Hypothalamus (tissue), 51 donors: ENCODE measurements at places on chromosomes 4 and X.

GRCh38 chr4:91485415-91485814 lies 818.4 kb upstream of the GRID2 start:
- DNase-seq: no peak

DNA sequence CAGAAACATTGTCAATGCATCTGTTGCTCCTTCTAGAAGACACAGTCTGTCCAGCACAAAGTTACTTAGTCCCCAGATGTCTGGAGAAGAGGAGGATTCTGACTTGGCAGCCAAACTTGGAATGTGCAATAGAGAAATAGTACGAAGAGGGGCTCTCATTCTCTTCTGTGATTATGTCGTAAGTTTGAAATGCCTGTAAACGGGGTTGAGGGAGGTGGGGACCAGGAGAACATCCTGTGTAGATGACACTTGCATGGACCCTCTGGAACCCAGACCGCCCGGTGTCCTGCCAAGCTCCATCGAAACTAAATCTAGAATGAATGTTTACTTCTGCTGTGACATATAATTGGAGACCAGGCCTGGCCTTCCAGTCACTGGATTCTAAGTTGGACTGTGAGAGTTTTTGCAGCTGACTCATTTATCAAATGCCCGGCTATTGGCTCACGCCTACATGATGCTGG lies 45.0 kb upstream of the MSANTD1 start:
- no peak for DNase-seq

GRCh38 chrX:57901466-57901865 lies 8.8 kb downstream of the ZXDA start:
- no peak for DNase-seq

DNA sequence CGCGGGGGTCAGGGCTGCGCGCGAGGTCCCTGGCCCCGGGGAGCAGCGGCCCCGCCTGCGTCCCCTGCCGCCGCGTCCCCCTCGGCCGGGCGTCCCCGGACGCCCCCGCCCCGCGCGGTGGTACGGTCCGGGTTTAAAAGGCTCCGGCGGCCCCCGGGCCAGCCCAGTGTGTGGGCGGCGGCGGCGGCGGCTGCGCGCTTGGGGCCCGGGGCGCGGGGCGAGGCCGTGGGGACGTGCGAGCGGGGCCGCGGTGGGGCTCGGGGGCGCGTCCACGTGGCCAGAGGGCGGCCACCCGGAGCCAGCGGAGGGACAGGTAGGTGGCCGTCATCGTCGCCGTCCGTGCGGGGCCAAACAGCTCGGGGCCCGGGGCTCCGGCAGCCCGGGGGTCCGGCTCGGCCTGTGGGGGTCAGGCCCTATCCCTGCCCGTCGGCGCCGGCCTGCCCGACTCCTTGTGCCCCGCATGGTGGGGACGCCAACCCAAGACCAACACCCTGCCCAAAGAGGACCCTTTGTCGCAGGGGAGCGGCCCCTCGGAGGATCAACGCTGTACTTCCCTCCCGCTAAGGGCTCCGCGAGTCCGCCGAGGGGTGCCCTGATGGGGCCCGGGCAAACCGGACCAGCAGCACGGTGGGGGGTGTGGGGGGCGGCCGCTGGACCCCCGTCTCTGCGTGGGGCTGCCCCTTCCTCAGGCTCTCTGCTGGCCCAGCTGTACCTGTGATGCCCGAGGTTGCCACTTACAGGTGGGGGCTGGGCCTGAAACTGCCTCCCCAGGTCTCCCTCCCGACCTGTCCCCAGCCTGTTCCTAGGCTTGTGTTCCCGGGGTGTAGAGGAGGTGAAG lies at the start of gene PLXNA3:
TSS of gene PLXNA3 (plus strand) at position 166 of the 838 bp plus-strand sequence. CDS start 1,903 bp downstream, outside the sequence.
- no peak for DNase-seq

DNA sequence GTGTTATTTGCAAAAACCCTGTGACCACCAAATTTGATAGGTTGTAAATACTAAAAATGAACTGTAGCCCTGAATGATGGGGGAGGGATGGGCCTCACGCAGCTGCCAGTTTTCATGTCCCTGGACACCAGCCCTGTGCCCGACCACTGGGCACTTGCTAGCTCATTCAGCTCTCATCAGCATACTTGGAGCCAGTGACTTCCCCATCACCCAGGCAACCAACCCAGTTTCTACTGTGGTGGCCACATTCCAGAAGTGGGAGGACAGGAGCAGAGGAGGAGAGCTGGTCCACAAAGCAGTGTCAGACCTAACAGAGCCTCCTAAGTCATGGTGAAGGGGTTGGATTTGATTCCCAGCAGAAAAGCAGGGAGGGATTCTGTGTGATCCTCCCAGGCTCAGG lies 128.2 kb downstream of the CPEB2 start:
- DNase-seq: peak; percentile 27

GRCh38 chrX:116142976-116143375 lies 27.6 kb upstream of the AGTR2 start:
- no peak for DNase-seq

GRCh38 chrX:57565198-57565597 lies 26.6 kb upstream of the ZXDB start:
- no peak for DNase-seq

DNA sequence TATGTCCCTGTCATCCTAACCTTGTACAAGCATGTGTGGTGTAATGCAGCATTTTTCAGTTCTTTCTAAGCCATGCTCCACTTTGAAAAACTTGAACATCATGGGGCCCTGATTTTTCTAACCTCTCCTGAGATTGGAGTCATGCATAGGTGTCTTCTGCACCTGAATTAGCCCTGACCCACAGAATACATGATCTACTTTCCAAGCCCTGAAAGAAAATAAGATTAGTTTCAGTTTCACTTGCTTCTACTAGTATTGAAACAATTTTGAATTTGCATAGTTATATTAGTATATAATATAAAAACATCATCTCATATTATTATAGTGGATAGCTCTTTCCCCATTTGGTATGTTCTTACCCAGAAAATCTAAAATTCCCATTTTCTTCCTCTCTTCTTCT lies 178.2 kb downstream of the HS3ST1 start:
- no peak for DNase-seq

DNA sequence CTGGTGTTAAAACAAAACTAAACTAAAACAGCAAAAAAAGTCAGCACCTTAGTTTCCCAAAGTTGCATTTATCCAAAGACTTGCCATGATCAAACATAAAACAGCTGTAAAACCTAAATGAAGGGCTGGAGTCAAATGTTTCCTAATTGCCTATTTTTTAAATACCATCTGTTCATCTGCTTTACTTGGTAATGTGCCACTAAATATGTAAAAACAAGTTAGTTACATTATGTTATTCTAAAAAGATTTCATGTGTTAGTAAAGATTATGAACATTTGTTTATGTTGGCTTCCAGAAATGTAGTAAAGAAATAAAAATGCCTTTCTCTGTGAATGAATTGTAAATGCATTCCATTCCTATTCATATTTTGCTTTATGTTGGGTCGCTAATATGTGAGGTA lies 977.8 kb downstream of the FSTL5 start:
- DNase-seq: no peak

DNA sequence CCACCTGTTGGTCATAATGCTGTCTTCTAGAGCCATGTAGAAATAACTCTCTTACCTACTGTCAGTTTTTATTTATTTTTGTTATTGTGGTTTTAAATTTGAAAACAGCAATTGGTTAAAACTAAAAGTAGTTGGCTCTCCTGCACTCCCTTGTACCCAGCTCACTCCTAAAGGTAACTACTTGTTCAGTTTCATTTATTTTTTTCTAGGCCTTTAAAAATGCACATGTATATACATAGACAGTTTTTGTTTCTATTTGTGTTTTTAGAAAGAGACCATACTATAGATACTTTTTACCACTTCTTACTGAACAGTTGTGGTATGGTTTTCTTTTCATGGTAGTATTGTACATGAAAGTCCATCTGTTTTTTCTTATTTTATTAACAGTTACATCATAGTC lies 16.8 kb downstream of the SMAD1 start:
- DNase-seq: no peak

- no peak for DNase-seq
Observed at GRCh38 chrX:21875013-21875412, 19.2 kb downstream of the YY2 start.

DNA sequence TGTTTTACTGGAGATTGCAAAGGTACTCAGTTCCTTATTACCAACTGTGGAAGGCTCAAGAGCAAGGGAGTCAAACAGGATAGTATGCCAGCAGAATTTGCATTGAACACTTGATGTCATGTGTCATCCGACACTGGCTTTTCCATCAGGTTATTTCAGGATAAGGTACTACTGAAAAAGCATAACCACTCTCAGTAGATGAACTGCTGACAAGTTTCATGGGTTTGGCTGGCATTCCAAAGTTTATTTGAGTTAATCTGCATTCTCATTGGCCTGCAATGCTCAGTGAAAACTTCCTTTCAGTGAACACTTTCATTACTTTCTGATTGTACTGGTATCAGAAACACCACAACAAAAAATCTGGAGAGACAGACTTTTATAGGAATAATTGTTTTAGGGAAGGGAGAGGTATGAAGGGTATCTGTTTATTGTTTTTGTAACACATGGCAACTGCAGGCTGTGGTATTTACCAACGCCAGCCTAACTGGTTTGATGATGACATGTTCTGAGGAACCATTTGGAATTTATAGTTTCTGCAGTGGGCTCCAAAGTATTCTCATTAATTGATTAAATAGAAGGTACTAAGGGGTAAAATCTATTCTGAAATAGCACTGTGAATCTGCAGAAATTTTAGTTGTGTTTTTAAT lies 345.7 kb upstream of the NR3C2 start:
- no peak for DNase-seq

GRCh38 chrX:69362354-69362753 lies 141.8 kb upstream of the NALF2 start:
- DNase-seq: no peak

- no peak for DNase-seq
Observed at GRCh38 chr4:39706334-39706733, 8.4 kb downstream of the UBE2K start.

DNA sequence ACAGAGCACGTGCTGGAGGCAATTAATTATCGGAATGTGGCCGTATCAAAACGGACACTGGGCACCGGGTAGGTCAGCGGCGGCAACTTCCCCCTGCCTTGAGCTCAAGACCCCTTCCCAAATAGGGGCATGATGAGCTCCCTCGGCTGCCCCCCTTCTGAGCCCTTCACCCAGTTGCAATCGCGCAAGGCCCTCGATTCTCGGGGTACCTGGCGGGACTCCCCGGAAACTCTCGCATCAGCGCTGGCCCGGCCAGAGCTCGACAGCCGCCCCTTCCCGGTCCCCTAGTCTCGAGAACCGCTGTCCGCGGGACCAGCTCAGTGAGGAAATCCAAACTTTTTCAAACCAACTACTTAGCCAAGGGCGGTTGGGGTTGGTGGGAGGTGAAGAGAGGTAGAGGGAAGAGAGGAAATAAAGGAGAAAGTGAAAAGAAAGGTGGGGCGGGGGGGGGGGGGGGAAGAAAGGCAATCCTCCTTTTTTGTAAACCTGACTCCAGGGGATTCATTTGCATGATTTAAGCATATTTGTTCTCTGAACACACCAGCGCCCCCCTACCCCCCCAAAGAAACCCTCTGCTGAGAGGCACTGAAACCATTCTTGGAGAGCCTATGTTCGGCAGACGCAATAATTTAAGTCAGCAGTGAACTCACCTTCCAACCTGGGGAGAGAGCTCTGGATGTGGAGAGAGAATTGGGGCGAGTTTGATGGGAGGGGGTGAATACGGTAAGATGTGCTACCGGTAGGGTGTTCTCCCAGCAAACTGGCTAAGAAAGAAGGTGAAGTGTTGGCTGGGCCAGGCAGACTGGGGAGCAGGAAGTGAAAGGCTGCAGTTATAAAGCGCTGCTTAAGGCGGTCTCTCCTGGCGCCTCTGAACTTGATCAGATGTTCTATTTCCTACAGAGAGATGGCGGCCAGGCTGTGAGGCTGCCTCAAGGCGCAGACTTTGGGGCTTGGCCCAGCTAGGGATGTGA lies 2.0 kb upstream of the ZIC3 start:
- no peak for DNase-seq

GRCh38 chrX:15744181-15744867 lies 6.3 kb downstream of the CA5B start:
- DNase-seq: no peak

- DNase-seq: no peak
Observed at GRCh38 chrX:25206778-25207177, 191.0 kb upstream of the ARX start.

DNA sequence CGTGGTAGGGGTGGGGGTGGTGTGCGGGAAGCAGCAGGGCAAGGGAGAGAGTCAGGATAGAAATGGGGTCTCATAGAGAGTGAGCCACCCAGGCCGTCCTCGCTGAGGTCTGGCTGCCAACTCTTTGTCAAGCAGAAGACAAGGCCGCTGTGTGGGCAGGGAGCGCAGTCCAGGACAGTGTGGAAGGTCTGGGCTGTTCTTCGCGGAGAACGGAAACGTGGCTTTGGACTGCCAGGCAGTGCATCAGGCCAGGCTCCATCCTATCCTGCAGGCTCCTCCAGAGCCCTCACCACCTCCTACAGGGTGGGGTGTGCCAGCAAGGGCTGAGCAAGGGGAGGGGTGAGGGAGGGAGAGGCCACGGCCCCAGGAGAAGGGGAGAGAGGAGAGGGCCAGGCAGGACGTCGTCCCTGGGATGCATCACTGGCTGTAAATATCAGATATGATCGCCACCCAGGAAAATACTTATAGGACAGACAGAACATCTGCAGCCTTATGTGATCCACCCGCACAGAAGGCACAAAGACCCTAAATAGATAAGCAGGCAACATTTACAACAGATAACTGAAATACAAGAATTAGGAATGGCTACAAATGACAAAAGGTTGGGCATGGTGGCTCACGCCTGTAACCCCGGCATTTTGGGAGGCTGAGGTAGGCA lies 85.3 kb downstream of the ABLIM2 start:
- DNase-seq: no peak
